ENCODE measurements at places on chromosomes 1 and 21. TPM values are rescaled to one million over a fixed set of nuclear protein-coding genes. Genes with fewer than 3 reads are reported as not detected.

Gene KRTAP8-1
- total RNA-seq = not detected

Gene RAB42
- total RNA-seq = 1.4 TPM

GRCh38 chr1:220164517-220164916 lies 70.6 kb downstream of the IARS2 start:
- no peak for DNase-seq

Gene HMGCS2
- total RNA-seq = 210 TPM

Gene LRRC53
- not detected for total RNA-seq

Gene SLC35F3
- total RNA-seq = not detected

DNA sequence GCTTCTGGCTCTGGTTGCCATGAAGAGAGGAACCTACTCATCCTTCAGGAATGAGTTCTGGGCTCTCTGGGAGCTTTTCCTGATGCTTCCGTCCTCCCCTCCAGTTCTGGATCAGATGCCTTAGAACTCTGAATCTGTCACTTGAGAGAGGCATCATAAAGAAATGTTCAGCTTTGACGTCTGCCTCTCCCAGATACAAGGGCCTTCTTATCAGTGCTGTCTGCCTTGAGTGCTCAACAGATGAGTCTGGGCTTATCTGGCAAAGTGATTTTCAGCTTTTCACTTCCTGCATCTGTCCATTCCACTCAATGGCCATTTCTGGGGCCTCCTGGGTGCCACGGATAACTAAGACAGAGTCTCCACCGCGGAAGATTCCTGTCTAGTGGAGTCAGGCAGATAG lies 12.3 kb upstream of the OTUD3 start:
- no peak for DNase-seq

Gene PCBP3
- total RNA-seq = 2.0 TPM

DNA sequence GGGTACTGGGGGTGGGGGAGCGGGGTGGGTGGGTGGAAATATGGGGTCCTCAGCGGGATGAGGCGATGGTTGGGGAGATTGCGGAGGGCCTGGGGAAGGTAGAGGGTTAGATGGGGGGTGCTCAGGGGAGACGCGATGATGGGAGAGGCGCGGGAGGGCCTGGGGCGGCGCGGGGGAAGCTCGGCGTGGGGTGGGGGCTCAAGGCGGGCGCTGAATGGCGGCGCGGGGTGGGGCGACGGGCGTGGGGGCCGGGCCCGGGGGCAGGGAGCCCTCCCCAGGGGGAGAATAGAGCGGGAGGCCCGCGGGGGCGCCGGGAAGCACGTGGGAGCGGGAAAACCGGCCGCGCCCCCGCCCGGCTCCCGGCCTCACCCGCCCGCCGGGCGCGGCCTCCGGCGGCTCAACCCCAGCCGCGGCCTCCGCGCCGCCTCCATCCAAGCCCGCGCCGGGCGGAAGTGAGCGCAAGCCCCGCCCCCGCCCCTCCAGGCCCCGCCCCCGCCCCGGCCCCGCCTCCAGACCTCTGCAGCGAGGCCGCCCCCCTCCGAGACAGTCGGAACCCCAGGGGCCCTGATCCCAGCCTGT lies at the start of gene FAAP20:
FAAP20 (minus strand) TSS at position 454 of the 579 bp plus-strand sequence; CDS start at position 431, 23 bp downstream.
- DNase-seq = peak; percentile 82

- peak; percentile 42 for DNase-seq
These were observed 4.7 kb downstream of the CELSR2 start for GRCh38 chr1:109253803-109254620.

Gene TMEM200B
- 2.3 TPM for total RNA-seq

Gene LCK
- total RNA-seq = 0.51 TPM

- peak; percentile 54 for DNase-seq
These were observed 100.9 kb downstream of the TSEN15 start for GRCh38 chr1:184152434-184152898.

All from Right ventricle myocardium superior (tissue), 1 donor.